ENCODE measurements at places on chromosomes 6 and 20.

GRCh38 chr6:157974341-157974894 is 7.2 kb upstream of the SYNJ2 start:
- no peak overlapping the region for H3K27ac ChIP-seq
- peak; percentile 52 for DNase-seq
- H3K4me3 ChIP-seq, result no peak overlapping the region
- no peaks in the 10 kb centered on the region for H3K36me3 ChIP-seq
- no peaks in the 10 kb centered on the region for H3K27me3 ChIP-seq

DNA sequence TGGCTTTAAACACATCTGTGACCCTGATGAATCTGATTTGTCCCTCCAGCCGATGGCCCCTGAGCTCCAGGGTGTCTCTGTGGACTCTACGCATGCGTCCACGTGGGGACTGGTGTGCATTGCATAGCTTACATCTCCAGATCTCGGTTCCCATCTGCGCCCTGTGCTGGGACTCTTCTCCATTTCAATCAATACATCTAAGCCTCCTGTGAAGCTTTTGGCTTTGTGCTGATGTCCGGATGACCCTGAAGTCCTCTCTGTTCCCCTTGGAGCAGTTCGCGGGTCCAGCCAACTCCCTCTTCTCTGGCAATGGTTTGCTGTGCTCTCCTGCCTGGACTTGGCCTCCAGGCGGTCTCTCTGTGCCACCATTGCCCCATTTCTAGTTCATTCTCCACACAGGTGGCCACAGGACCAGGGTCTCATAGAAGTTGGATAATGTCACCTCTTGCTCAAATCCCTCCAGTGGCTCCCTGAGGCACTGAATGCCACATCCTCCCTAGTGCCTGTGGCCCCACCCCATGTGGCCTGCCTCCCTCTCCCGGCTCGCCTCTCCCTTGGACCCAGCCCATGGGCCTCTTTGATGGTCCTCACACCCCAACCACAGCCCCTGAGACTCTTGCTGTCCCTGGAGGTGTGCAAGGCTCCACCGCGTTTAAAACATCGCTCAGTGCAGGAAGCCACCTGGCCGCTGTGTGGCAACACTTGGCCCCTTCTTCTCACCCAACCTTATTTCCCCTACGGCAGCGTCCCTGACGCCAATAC is 155.4 kb downstream of the SYCP2 start:
- peaks cover 50% of the 10 kb centered on the region for H3K27me3 ChIP-seq
- no peaks in the 10 kb centered on the region for H3K36me3 ChIP-seq
- H3K4me1 ChIP-seq, result no peaks in the 10 kb centered on the region

GRCh38 chr6:56954403-56955170 is at the start of gene BEND6:
Gene BEND6 (plus strand): TSS chr6:56955107. CDS start chr6:56981811, 26,704 bp downstream.
- H3K4me3 ChIP-seq, result peak within 1 kb of the TSS; percentile 86
- peaks cover 45% of the 10 kb centered on the region for H3K27me3 ChIP-seq
- H3K4me1 ChIP-seq, result no peaks in the 10 kb centered on the region
- no peaks in the 10 kb centered on the region for H3K36me3 ChIP-seq
- DNase-seq, result peak; percentile 87
- H3K27ac ChIP-seq, result no peak within 1 kb of the TSS

DNA sequence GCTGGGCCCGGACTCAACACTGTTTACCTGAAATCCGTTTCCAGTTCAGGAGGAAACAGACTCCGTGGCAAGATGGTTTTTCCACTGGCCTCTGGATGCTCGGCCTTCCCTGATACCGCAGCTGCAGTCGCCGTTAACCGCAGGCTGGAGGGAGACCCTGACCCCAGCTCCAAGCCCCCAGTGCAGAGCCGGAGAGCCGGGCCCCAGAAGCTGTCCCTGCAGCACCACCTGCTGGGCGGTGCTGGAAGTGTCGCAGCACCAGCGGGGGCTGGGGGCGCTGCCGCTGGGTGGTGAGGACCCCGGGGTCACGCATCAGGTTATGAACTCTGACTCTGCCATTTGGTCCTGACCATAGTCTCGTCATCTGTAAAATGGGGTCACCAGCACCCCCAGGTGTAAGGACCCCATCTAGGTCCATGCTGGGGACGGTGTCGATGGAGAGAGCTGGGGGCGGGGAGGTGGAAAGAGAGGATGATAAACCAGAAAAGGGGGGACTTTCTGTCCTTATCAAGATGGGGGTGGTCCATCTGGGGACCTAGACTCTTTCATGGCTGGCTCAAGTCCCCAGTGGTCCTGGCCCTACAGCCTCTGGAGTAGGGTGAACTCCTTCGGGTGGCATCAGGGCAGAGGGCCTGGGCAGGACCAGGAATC is 20.8 kb upstream of the CHRNA4 start:
- no peak overlapping the region for H3K27ac ChIP-seq
- no peaks in the 10 kb centered on the region for H3K36me3 ChIP-seq
- no peak overlapping the region for H3K4me3 ChIP-seq
- H3K4me1 ChIP-seq, result no peaks in the 10 kb centered on the region

DNA sequence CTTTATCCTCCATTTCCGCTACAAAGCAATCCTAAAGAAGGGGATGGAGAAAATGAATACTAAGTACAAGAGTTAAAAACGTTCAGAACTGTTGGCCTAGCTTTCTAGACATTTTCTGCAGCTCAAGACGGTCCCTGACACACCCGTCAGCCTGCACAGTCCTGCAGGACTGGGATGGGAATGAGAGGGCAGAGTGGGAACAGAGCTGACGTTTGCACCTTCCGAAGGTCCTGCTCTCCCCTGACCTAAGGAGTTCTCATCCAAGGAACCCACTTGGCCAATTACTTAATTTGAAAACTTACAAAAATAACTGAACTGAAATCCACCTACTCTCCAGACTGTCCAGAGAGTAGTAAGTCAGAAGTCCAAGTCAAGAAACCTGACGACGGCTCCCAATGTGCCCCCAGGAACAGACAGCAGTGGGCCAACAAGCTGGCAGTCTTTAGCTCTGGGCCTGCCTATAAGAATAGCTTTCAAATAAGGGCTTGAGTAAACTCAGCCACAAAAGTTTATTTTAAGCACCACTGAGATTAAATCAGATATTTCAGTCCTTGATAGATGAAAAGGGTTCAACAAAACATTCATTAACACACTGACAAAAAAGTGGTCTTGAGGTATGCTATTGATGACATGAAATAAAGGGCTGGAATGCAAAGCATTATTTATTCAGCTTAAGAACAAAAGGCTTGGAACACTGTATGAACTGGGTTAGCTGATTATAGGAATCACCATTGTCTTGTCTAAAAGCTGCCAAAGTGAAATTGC is 76.8 kb downstream of the CNKSR3 start:
- H3K36me3 ChIP-seq, result no peaks in the 10 kb centered on the region
- no peaks in the 10 kb centered on the region for H3K27me3 ChIP-seq
- H3K27ac ChIP-seq, result peak overlapping the region; percentile 65
- no peak for DNase-seq

DNA sequence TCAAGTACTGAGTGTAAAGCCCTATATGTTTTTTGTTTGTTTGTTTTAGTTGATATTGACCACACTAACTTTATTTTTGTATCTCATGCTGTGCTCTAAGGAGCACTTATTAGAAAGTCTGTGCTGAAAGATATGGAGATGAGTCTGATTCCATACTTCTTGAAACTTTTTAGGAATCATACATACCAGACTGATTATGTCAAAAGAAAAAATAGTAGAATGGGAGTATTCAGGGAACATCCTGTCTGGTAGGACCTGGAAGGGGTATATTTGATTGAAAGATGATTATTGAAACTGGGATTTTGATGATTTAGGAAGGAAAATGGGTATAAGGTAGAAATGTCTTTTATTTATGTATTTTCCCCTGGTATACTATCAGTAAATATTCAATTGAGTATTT is 111.4 kb downstream of the QKI start:
- no peak overlapping the region for H3K27ac ChIP-seq
- H3K36me3 ChIP-seq, result no peaks in the 10 kb centered on the region
- H3K4me1 ChIP-seq, result no peaks in the 10 kb centered on the region
